Dermis blood vessel endothelial cell (primary cell): ENCODE measurements at places on chromosomes 6 and 20. TPM values are rescaled to one million over a fixed set of nuclear protein-coding genes. Genes with fewer than 3 reads are reported as not detected.

DNA sequence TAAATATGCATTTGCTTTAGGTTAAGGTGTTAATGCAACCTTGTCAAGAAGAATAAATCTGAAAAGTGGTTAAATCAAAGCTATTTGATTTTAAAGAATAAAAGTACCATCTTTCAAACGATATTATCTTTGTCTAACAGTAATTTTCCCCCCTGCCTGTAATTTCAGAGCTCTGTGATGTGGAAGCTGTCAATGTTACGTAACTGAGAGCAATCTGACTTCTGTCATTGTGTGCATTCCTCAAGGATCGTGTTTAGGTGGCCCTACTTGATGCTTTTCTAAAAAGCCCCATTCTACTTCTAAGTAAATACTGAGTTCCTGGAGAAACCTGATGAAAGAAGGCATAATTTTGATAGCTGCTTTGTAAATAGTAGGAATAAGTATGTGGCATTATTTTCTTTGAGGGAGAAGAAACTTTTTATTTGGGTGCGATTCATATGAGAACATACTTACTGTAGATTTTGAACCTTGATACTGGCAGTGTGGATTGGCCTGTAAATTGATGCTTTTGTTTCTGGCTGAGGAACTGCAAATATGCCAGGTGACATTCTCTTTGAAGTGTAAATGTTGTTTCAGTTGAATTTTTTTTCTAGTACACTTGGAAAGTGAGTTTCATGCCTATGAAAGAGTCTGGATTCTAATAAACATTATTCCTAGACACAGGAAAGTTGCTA is 529.6 kb upstream of the FLRT3 start:
- DNase-seq: no peak

DNA sequence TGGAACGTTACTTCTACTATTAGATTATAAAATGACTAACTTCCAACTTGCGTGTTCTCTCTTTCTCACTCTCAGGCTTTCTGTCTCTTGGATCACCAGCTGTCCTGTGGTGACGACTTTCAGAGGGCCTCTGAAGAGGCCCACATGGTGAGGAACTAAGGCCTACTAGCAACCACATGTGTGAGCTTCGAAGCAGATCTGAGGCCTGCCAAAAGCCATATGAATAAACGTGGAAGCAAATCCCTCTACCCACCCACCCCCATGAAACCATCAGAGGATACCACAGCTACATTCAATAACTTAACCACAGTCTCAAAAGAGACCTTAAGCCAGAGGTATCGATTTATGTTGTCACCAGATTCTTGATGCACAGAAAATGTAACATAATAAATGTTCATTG is 13.5 kb upstream of the BMP5 start:
- DNase-seq: no peak

GRCh38 chr6:68880050-68880813 is 245.2 kb downstream of the ADGRB3 start:
- no peak for DNase-seq

DNA sequence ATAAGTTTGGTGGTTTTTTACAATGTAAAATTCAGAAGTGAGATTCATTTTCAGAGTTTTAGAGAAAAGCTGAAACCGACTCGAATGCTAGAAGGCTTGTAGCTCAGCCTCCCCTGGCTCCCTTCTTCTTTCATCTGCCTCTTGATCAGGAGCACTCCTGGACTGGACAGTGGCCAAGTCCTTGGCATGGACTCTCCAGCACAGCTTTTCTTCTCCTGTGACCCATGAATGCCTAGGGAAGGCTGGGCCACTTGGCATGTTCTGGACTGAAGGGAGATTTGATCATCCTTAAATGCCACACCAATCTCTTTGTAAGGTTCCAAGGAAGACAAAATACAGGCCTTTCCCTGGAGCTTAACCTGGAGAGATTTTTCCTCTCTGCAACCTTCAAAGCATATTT is 384.0 kb upstream of the SASH1 start:
- DNase-seq: no peak

DNA sequence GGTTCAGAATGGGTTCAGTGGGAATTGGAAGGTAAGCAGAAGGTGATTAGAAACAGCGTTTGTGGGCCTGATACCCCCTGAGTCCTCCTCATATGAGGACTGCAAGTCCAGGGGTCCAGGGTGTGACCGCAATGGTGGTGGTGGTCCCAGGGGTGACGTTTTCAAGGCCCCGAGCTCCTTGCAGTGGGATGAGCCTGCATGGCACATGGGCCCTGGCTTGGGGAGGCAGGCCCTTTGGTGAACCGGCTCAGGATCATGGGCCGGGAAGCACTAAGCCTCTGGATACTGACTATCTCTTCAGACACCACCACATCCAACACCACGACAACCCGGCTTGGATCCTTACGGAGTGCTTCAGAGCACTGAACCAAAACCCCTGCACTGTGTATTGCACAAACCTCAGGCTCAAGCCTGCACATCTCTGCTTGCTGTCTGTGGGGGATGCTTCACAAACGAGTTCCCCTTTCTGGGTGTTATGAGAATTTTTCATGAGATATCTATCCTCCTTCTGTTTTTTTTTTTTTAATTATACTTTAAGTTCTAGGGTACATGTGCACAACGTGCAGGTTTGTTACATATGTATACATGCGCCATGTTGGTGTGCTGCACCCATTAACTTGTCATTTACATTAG is 67.9 kb downstream of the STK35 start:
- no peak for DNase-seq

The PTCRA gene
- total RNA-seq: not detected in 2 replicates

The C20orf141 gene
- not detected in 2 replicates for total RNA-seq

The NMBR gene
- total RNA-seq: not detected in 2 replicates
